ENCODE measurements at places on chromosomes 2 and 18.

DNA sequence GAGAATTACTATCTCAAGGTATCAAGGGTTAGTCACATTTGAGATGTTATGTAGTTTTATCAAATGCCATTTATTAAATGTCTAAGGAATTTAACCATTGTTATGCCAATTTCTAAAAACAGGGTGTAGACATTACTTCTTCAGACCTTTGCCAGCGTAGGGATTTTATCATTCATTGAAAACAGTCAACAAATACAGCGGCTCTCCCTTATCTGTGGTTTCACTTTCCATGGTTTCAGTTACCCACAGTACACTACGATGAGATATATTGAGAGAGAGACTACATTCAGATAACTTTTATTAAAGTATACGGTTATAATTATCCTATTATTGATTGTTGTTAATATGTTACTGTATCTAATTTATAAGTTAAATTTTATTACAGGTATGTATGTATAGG, 234.7 kb downstream of the TMX3 start:
- DNase-seq, result no peak

DNA sequence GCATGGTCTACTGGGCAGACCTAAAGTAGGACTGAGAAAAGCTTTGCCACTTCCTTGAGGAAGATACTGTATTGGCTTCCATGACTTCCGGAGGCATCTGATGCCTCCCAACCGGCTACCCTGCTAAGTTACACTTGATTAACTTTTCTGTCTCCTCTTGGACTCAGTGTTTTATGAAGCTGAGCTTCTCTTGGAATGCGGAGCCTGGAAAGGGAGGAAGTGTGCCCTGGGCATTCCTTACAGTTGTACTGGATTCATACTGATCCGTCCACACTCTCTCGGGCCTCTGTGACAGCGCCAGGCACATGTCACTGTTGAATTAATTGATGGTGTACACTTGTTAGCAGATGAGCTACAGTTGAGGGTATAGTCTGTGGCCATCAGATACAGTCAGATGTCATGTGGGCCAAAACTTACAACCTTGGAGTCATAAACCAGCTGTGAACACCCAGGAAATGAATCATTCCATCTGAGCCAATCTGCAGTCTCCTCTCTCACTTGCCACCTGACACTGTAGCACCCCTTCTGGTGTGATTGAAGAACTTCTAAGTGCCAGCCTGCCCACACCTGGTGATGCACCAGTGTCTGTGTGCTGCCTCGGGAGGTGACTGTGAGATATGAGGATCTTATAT, 122.5 kb downstream of the FHOD3 start:
- DNase-seq, result no peak

DNA sequence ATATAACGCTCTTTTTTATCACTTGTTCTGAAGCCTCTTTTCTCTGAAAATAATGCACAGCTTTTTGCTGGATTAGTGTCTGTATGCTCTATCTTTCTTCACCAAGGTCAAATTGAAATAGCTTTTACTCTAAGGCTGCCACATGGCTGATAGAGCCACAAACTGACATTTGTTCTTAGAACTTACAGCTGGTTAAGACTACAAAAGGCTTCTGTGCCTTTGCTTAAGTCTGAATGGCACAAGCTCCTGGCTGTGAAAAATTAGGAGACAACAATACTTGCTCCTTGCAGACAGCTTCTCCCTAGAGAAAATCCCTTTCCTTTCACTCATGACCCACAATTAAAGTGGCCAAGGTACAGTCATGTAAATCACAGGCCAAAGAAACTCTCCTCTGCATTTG, 515.3 kb downstream of the DSC3 start:
- DNase-seq, result no peak

DNA sequence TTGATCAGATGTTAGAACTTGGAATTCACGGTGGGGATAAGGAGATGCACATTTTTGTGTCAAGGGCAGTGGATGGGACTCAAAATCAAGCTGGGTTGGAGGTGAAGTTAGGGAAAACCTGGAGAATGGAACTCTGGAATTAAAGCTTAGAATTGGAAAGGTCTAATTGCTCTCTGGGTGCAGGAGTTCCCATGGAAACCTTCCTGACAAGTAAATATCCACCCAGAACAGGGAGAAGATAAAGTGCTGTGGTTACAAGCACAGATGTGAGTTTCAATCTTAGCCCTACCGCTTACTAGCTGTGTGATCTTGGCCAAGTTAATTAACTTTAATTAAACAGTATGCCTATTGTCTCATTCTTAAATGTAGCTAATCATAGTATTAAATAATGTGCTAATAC, 71.3 kb upstream of the TCF7L1 start:
- no peak for DNase-seq

DNA sequence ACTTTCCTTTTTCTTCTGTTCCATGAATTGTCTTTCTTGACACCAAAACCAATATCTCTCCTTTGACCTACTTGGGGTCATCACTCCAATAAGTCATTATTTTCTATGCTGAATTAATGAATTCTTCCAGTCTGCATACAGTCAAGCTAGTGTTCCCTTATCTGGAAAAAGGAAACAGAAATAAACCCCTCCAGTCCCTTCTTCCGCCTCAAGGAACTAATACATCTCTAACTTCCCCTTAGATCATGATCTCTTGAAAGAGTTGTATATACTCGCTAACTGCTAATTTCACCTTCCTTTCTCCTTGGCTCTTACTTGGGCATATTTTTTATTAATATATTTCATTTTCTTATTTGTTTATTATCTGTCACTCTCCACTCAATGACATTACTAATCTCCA, 7.3 kb upstream of the ARHGAP15 start:
- DNase-seq, result no peak

DNA sequence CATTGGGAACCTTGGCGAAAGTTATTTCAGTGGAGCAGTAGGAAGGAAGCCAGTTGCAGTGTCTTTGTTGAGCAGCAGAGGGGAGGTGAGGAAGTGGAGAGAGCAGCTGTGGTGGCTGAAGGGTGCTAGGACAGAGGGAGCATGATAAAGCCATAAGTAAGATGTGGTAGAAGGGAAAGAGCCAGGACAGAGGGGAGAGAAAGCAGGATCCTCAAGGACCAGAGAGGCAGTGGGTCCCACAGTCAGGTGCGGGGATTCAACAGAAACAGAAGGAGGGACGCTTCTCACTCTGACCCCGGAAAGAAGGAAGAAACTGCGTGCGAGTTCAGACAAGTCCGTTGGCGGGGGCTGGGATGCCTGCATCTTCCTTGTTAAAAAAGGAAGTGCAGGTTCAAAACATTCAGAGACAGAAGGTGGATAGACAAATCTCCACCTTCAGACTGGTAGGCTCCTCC, at the start of gene CXCR2:
CXCR2 (plus strand) TSS at position 403 of the 455 bp plus-strand sequence. CDS start 8,774 bp downstream, outside the sequence.
- no peak for DNase-seq

GRCh38 chr2:155622443-155622842, 710.1 kb downstream of the NR4A2 start:
- no peak for DNase-seq

DNA sequence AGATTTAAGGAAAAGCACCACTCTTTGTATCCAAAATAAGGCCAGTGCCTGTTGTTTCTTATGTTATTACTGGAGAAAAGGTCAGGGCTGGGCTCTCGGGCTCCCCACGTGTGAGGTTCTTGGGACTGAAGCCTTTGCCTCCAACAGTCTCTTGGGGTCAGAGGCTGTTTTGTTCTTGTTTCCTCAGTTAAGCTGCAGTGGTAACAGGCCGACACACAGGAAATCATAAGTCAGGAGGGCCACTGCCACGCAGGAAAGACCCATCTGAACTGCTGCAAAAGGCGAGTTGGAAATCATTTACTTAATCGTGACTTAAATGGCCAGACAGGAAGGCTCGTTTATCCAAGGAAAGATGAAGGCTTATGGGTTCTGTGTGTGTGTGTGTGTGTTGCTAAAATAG, 30.3 kb upstream of the IL37 start:
- no peak for DNase-seq

GRCh38 chr2:168804214-168804613, 1.8 kb downstream of the NOSTRIN start:
- DNase-seq, result no peak

GRCh38 chr2:197814526-197814925, 10.1 kb downstream of the PLCL1 start:
- no peak for DNase-seq

DNA sequence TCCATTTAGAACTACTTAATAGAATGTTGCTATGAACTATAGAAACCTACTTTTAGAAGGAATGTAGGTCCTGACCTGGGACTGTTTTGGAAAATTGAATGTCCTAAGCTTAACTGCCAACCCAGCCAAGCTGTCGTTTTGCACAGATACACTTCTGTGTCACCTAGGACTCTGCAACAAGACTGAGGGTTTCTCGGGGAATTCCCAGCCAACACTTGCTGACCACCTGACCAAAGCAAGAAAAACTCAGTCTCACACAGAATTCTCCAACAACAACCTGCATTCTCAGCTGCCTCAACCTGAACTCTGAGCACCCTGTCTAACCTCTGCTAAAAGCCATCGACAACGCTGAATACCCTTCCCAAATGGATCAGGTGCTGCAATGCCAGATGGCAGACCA, 128.2 kb downstream of the SS18 start:
- no peak for DNase-seq
